SK-MEL-5 (cell line): ENCODE measurements at places on chromosomes 4 and X. TPM values are rescaled to one million over a fixed set of nuclear protein-coding genes. Genes with fewer than 3 reads are reported as not detected.
A peak's percentile ranks its signal among the peaks of the same experiment; 100 is the strongest.

The PDGFC gene
- total RNA-seq, result 3.0 and 5.4 TPM in 2 replicates

GRCh38 chr4:1472911-1473518, 66.8 kb upstream of the NKX1-1 start:
- no peak for DNase-seq

DNA sequence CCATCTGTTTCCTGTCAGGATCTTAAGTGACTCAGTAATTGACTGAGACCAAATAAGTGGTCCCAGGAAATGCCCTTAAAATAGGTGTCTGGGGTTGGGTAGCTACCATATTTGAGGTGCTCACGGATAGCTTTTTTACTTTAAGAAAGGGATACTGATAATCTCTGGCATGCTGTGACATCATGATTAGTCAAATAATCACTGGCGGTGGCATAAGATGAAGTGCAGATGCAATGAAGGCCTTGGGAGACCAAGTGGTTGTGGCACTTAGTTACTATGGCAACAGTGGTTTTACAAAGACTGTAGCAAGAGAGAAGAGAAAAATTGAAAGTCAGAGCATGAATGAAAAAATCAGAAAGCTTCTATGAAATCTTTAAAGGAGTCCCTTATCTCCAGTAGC, 114.5 kb upstream of the SLIT2 start:
- DNase-seq, result no peak

The GIMD1 gene
- not detected in 2 replicates for total RNA-seq

The RRH gene
- not detected in 2 replicates for total RNA-seq

GRCh38 chr4:14928035-14928434, 74.2 kb upstream of the CPEB2 start:
- DNase-seq, result peak; percentile 55

- DNase-seq, result no peak
Observed at GRCh38 chr4:113950207-113950606, 29.2 kb downstream of the ARSJ start.
